Activated T-cell treated with anti-CD3 and anti-CD28 coated beads, Interleukin-2, amount 50 U/mL, for 1 hour (primary cell): ENCODE measurements at places on chromosomes 12 and 14.
A peak's percentile ranks its signal among the peaks of the same experiment; 100 is the strongest.

- peak; percentile 49 for DNase-seq
These were observed 16.9 kb downstream of the OR6S1 start for GRCh38 chr14:20624495-20625070.

GRCh38 chr12:124686370-124687173 lies 119.2 kb upstream of the NCOR2 start:
- no peak for DNase-seq

DNA sequence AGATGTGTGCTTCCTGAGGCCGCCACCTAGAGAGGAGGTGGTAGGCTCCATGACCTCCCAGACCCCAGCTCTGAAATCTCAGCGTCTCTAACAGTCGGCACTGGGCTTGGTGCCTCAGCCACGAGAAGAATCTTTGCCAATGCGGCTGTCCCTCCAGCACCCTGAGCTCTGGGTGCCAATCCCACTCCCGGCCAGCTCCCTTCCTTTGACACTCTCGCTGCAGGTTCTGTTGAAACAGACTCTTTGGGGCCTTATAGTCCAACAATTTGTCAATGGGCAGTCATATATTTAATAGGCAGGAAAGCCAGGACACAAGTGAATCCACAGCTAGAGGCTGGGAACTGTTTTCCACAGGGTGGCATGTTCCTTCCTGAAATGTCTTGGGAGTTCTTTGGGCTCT lies 52.8 kb downstream of the PRMT8 start:
- no peak for DNase-seq

DNA sequence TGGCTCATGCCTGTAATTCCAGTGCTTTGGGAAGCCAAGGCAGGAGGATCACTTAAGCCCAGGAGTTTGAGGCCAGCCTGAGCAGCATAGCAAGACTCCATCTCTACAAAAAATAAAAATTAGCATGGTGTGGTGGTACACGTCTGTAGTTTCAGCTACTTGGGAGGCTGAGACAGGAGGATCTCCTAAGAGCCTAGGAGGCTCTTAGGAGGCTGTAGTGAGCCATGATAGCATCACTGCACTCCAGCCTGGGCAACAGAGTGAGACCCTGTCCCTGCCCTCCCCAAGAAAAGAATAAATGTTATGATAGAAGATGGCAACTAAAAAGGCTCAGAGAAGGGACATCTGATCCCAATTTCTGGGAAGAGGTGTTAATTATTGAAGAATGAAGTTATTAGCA lies 3.2 kb upstream of the MANSC1 start:
- no peak for DNase-seq
